Psoas muscle (tissue), 8 donors: ENCODE measurements at places on chromosomes 7 and 10. TPM values are rescaled to one million over a fixed set of nuclear protein-coding genes. Genes with fewer than 3 reads are reported as not detected.

TMEM176B gene
- 4.4 TPM for total RNA-seq

CPED1 gene
- 12.0 TPM for total RNA-seq

FKBP6 gene
- total RNA-seq, result not detected

SPDYE3 gene
- total RNA-seq, result not detected

ABCB8 gene
- total RNA-seq, result 20.7 TPM

FHIP2A gene
- 19.9 TPM for total RNA-seq

ZNF783 gene
- total RNA-seq, result 8.2 TPM

C10orf62 gene
- total RNA-seq, result 0.56 TPM

CCDC71L gene
- 12.4 TPM for total RNA-seq

AEBP1 gene
- total RNA-seq, result 11.9 TPM

ZNF425 gene
- 1.8 TPM for total RNA-seq

IGF2BP3 gene
- total RNA-seq, result 0.28 TPM

PRRT4 gene
- 27.7 TPM for total RNA-seq

FGL2 gene
- 4.8 TPM for total RNA-seq

ZNF736 gene
- 3.7 TPM for total RNA-seq

RGR gene
- total RNA-seq, result not detected

TET1 gene
- 1.1 TPM for total RNA-seq

NUDT5 gene
- total RNA-seq, result 4.8 TPM

PNLIPRP2 gene
- not detected for total RNA-seq

NME8 gene
- total RNA-seq, result not detected

KLF14 gene
- total RNA-seq, result 0.34 TPM

CLCN1 gene
- 3.6 TPM for total RNA-seq

FAM13C gene
- 1.0 TPM for total RNA-seq

PLXNA4 gene
- 1.6 TPM for total RNA-seq

TFR2 gene
- total RNA-seq, result not detected

RNLS gene
- total RNA-seq, result 3.8 TPM

HYCC1 gene
- 63.9 TPM for total RNA-seq

LAMB4 gene
- not detected for total RNA-seq

CYP3A4 gene
- total RNA-seq, result 4.2 TPM

SFRP4 gene
- 2.0 TPM for total RNA-seq

HTR5A gene
- total RNA-seq, result not detected

CTAGE8 gene
- total RNA-seq, result not detected
